ENCODE measurements at places on chromosomes 1 and 21.

DNA sequence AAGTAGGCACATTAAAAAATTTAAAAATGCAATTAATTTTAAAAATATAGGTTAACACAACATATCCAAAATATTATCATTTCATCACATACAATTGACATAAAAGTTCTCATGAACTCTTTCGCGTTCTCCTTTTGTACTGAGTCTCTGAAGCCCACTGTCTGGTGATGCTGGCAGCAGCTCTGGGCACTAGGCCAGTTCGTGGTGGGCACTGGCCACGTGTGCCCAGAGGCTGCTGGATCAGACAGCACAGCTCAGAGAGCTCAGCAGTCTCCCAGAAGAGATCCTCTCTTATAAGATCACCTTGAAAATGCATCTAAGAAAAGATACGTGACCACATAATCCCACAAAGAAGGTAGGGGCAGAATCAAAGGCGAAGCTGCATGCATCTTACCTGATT lies 9.9 kb downstream of the CEP104 start:
- no peak for DNase-seq

DNA sequence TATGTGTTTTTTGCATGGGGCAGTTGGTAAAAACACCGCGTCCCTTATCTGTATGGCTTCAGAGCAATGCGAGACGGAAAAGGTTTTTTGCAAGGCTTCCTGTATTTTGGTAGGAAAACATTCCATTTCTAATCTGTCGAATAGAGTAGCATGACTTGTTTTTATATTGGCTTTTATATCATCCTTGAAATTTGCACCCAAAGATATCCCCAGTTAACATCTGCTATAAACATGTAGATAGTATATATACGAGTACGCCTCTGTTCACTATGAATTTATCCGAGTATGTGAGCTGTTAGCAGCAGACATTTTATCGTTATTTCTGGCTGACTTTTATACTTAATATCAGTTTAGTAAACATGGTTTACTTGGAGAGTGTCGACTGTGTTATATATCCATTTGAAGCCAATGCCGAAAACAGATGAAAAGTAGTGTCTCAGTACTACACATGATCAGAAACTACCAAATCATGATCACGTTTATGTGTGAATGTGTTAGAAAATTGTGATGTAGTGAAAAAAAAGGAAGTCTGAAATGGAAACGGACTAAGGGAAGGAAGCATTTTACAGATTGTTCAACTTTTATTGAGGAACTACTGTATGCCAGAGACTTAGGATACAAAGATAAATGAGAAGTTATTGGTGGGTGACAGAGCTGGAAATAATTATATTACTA lies 1.0 kb downstream of the LEPR start:
- DNase-seq: no peak

DNA sequence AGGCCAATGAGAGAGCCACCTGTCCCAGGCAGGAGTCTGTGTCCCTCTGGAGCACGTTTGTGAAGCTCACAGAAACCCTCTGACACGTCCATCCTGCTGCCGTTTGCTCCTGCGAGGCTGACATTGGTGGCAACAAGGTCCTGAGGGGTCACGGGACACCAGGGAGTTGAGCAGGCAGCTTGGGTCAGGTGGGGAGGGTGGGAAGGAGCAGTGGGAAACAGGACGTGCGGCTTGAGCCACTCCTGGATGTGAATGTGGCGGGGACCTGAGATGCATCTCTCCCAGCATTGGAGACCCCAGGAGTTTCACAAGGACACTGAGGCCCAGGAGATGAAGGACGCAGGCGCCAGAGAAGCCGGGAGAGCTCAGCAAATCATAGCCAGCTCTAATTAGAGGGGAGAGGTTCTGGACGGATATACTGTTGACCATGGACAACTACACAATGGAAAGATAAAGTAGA lies 149.0 kb downstream of the PEX14 start:
- DNase-seq: no peak

DNA sequence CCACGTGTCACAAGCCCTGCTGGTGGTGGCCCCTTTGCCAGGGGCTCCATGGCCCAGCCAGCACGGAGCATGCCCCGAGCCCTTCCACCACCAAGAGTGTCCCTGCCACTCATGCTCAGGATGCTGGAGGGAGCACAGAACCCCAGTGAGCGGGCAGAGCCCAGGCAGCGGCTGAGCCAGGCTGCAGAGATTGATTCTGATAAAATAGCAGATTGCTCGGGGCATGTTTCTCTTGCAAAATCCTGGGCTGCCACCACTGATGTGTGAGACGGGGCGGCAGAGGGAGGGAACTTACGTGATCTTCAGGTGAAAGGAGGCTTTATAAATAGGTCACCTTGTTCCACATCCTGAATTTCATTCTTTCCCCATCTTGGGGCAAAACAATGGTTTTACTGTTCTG lies 53.2 kb downstream of the SPSB1 start:
- DNase-seq: no peak

GRCh38 chr1:60863131-60863530 lies 219.2 kb upstream of the NFIA start:
- DNase-seq: no peak

GRCh38 chr1:92481599-92481925 lies 5.2 kb downstream of the GFI1 start:
- DNase-seq: no peak

DNA sequence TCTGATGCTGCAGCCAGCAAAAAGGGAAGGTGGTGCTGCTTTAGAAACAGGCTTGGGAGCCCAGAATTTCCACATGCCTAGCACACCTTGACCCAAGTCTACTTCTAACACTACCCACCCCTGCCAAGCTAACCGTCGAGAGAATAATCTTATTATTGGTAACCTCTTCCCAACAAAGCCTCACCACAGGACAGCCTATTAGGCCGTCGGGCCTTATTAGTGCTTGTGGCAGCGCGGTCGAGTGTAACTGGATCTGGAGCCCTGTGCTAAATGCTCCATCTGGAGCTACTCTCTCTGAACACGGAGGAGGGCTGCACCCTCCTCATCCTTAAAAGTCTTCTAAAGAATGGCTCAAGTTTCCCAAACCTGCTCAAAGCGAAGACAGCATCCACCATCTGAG lies 165.5 kb upstream of the NFIA start:
- no peak for DNase-seq

DNA sequence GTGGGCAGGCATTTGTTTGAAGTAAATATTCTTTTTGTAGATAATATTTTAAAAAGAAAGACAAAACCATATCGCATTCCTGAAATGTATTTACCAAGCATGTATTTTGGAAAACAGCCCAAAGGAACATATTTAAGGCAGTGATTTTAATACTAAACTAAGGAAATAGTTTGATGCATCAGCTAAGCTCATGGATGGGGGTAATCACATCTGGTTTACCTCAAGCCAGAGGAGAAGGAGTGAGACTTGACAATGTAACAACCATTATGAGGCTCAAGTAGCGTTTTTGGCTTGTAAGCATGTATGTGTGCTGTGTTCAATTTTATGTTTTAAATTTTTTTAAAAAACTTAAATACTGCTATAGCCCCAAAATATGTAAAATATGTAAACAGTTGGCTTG lies 390.5 kb downstream of the DISC1 start:
- DNase-seq: no peak

- DNase-seq: no peak
These were observed 62.6 kb downstream of the ARHGEF16 start for GRCh38 chr1:3516911-3517675.

Measured in COLO829 (cell line).